CD4-positive, alpha-beta T cell treated with Interleukin-2 at 100 ng/mL for 4 hours (primary cell): ENCODE measurements at places on chromosomes 16 and 17.

DNA sequence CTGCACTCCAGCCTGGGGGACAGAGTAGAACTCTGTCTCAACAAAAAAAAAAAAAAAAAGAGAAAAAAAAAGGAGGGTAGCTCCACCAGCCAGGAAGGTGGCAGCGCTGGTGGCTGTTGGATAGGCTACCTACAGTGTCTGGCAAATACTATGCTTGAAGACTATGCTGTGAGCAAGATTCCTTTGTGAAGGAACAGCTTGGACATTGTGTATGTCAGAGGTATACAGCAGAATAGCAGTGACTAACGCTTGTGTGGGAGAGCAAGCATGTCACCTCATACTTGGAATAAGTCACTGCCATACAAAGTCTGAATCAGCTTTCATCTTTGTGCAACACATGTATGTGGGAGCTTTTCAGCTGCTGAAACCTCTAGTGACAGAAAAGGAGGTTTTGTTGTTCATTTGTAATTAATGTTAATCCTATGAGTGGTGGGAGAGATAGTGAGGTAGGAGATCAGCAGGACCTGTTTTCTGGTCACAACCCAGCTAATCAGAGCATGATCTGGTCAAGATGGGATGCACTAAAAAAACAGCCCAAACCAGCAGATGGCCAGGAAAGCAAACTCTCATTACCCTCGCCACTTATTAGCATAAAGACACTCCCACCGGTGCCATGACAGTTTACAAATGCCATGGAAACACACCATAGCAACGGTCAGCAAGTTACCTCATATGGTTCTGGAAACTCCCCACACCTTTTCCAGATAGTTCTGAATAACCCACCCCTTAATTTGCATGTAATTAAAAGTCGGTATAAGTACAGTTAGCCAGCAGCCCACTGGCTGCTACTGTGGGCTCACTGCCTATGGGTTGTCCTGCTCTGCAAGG lies 6.8 kb upstream of the ITGAD start:
- DNase-seq, result peak; percentile 43

GRCh38 chr16:8878523-8878911 lies 3.6 kb upstream of the LITAFD start:
- no peak for DNase-seq

DNA sequence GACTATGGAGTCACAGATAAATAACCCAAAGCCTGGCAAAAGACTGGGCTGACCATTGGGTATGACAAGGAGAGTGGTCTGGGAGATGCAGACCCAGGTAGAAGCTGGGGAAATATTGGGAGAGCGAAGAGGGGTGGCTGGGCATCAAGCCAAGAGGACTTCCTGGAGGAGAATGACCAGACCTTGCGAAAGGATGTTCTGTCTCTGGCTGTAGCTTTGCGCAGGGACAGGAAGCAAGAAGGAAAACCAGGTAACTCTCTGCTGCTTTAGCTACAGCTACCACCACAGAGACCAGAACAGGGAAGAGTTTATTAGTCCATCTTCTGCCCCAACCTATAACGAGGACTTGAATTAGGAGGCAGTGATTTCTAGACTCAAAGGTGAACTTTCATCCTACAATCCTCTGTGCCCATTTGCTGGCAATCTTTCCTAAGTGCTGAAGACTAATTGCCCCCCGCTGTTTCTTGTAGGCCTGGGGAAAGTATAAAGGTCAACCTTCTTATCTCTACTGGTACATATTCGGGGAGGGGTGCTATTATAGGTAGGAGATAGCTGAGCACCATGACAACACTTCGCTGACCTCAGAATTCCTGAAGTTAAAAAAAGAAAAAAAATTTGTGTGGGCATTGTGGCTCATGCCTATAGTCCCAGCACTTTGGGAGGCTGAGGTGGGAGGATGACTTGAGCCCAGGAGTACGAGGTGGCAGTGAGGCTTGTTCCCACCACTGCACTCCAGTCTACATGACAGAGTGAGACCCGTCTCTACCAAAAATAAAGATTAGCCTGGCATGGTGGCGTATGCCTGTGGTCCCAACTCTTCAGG lies 19.1 kb upstream of the KIFC3 start:
- DNase-seq, result no peak

DNA sequence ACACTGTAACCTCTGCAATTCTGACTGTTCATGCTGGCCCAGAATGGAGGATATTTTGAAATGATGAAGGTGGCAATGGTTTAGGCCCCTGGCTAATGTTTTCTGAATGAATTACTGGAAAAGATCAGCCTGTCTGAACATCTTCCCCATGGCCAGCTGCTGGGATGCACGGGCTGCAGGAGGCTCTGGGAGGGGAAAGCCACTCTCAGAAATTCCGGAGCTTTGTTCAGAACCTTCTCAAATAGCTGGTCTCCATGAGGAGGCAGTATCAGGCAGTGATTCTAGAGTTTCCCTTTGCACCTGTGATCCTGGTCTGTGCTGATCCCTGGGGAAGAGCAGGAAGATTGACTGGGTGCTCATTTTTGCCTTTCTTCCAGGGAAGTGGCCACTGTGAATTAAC lies 5.0 kb downstream of the SLC6A2 start:
- no peak for DNase-seq

DNA sequence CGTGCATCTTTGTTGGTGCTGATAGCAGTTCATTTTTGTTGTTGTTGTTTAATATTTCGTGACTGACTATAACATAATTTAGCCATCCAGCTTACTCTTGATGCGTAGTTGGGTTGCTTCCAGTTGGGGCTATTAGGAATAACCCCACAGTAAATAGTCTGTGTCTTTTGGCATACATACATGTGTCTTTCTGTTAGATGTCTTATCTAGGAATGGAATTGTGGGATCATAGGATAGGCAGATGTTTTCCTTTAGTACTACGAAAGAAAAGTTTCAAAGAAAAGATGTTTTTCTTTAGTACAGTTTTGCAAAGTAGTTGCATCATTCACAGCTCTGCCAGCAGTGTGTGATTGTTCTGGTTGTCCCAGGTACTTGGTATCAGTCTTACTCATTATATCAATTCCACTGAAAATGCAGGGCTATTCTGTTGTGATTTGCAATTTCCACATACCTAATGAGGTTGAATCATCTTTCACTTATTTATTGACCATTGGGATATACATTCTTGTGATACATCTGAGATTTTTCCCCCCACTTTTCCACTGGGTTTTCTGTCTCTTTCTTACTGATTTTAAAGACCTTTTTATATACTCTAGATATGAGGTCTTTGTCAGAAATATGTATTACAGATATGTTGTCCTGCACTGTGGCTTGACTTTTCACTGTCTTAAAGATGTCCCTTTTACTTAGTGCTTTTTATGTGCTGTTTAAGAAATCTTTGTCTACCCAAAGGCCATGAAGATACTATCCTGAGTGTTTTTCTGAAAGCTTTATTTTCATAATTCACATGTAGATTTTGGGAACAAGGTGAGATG lies 173.3 kb downstream of the MRTFB start:
- no peak for DNase-seq

GRCh38 chr16:14307059-14307526 lies 236.0 kb downstream of the MRTFB start:
- no peak for DNase-seq

DNA sequence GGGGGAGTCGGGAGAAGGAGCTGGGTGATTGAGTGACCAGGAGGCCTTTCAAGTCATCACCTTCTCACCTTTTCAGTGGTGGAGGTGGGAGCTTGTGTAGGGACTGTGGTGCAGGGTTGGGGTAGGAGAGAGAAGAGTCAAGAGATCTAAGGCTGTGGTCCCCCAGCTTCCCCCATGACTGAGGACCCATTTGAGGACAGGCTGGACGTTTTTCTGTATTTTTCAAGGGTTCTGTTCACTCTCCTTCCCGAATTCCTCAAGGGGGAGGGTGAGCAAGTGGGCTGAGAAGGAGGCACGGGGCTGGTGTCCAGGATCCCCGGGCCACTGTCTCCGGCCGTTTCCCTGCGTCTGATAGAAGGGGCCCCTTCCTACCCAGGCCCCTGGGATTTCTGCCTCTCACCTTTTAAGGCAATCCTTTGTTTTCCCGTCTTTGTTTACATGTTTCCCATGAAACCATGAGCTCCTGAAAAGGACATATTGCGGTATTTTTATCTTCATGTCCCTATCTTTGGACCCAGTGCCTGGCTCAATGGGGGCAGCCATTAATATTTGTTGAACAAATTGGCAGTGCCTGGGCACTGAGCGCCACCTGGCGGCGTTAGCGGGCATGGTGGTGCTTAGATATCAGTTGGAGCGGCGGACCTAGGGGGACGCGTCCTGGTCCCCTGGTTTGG lies 9.2 kb upstream of the CD300A start:
- peak; percentile 77 for DNase-seq

- no peak for DNase-seq
Observed at GRCh38 chr17:65902831-65903522, 289.0 kb downstream of the CEP112 start.

- no peak for DNase-seq
Observed at GRCh38 chr16:66455970-66456369, 28.9 kb downstream of the BEAN1 start.

DNA sequence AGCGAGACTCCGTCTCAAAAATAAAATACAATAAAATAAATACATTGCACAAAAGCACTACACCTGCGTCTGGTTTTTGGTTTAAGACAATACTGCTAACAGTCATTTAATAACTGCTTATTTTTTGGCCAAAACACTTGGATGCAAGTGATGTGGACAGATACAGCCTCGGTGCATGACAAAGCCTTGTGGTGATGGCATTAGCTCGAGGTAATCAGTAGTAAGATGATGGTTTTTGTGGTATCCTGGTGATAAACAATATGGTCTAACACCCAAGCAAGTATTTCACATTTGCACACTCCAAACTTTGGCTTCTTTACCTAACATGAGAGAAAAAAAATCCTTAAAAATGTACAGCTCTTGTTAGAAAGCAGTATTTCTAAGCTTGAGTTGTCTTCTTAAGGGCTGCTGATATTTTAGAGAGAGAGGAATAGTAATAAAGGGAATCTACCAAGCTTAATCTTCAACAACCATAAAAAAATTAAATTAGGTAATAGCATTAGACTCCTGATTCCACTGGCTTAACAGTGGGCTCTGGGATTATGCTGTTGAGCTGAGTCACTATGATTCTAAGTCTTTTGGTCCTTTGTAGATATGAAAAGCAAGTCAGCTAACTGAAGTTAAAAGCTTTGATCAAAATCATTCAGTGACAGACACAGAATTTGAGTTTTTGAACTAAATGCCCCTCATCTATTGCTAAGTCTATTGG lies 111.1 kb downstream of the VPS53 start:
- no peak for DNase-seq

DNA sequence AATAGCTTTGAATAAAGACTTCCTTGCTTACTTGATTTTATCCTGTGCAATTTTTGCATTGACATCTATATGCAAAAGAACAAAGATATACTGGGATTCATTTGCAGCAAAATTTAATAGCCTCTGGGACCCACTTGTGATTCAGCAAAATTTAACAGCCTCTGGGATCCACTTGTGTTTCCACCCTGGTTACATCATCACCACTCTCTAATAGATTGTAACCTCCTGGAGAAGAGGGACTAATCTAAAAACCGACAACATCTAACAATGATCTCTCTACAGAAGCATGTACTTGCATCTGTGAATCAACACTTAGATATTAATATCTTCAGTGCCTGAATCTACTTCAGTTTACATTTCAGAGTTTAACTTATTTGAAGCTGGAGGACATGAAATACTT lies 202.0 kb upstream of the CPHXL start:
- DNase-seq, result no peak

DNA sequence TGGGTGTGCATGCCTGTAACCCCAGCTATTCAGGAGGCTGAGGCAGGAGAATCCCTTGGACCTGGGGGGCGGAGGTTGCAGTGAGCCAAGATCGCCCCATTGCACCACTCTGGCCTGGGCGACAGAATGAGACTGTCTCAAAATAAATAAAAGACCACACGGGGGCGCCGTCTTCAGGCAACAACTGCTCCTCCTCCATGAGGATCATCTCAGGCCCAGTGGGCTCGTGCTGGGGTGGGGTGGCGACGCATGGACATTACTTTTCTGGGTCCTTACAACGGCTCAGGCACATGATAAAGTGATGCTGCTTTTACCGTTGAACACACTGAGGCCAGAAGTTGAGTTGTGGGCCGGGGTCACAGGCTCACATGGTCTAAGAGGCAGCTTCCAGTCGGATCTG lies 56.2 kb downstream of the PRMT7 start:
- peak; percentile 29 for DNase-seq

- no peak for DNase-seq
Observed at GRCh38 chr16:5502467-5502869, 404.9 kb upstream of the EEF2KMT start.

GRCh38 chr16:72286936-72287620 lies 115.1 kb upstream of the PMFBP1 start:
- no peak for DNase-seq

DNA sequence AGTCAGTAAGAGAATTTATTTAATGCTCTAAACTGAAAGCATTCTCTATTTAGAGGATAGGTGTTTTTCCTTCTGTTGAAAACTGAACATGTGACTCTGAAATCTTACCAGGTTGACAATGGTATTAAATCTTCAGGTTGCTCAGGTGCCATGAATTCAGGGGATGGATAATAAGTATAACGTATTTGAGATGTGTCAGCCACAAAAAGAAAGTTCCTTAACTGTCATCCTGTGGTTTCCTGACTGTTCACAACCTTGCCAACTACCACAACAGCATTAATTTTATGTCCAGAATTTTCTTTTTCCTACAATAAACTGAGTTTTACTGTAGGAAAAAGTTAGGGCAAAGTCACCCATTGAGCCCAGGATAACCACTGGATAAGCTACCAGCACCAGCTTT lies 243.3 kb upstream of the PSMD7 start:
- DNase-seq, result no peak

- no peak for DNase-seq
Observed at GRCh38 chr16:86242244-86243122, 267.8 kb upstream of the FOXF1 start.

DNA sequence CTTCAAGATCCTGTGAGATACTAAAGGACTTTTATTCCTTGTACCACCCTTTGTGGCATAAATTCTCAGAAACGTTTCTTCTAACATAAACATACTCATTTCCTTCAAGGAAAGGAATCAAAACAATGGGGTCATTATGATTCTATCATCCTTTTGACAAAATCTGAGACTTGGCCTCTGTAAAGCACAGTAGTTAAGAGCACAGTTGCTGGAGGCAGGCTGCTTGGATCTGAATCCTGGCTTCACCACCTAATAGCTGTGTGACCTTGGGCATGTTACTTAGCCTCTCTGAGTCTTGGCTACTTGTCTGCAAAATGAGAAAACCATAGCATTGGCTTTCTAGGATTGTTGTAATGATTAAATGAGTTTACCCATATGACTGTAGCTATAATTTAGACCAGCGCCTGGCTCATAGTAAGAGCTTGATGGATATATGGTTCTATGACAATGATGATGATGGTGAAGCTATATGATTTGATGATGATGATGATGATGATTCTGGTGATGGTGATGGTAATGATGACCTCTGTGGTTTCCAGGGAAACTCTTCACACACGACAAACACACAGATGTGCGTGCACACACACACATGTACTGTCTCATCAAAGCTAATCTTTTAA lies 6.1 kb upstream of the KRT31 start:
- DNase-seq, result peak; percentile 8

- DNase-seq, result no peak
Observed at GRCh38 chr16:23855010-23855409, 19.2 kb downstream of the PRKCB start.
